Peyer's patch (tissue), 4 donors: ENCODE measurements at places on chromosomes 5 and 9. TPM values are rescaled to one million over a fixed set of nuclear protein-coding genes. Genes with fewer than 3 reads are reported as not detected.

GRCh38 chr9:134301387-134302129 is 24.7 kb upstream of the RXRA start:
- DNase-seq: no peak

GRCh38 chr5:14006823-14007520 is 62.5 kb upstream of the DNAH5 start:
- no peak for DNase-seq

- DNase-seq: no peak
These were observed 7.9 kb downstream of the SLC44A1 start for GRCh38 chr9:105252405-105252756.

The MED10 gene
- 31.1 TPM for total RNA-seq

DNA sequence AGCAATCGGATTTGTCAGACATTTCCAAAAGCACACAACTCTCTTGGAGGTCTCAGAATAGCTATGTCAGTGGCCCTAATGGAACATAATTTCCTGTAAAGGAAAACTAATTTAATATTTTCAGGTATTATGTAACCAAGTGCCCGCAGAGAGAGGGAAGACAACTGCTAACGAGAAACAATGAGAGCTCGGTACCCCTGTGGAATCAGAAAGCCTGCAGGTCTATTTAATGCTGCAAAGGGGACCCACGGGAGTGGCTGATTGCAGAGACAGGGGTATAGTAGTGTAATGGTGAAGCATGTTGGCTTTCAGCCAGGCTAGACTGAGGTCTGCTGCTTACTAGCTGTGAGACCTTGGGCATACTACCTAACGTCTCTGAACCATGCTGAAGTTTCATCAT is 508.1 kb upstream of the BRINP1 start:
- DNase-seq: no peak

GRCh38 chr9:12464400-12464799 is 228.8 kb upstream of the TYRP1 start:
- no peak for DNase-seq

DNA sequence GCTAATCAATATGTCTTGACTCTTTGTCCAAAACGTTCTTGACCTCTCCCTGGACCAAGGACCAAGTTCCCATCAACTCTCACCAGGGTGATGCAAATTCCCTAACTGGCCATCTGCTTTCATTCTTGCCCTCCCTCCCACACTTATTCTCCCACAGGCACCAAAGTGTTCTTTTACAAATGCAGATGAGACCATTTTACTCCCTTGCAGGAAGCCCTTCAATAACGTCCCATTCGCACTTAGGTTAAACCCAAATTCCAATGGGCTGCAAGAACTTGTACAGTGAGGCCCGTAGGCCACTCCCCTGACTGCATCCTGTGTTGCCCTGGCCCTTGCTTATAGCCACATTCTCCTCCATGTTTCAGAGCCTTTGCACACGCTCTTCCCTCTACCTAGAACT is 7.3 kb downstream of the ARAP3 start:
- no peak for DNase-seq

The TMOD1 gene
- total RNA-seq: 5.4 TPM

The SELENOP gene
- 5,297 TPM for total RNA-seq

- peak; percentile 78 for DNase-seq
These were observed 30.6 kb upstream of the MATR3 start for GRCh38 chr5:139262742-139263445.

The RNF183 gene
- total RNA-seq: not detected

The LCN10 gene
- total RNA-seq: 28.1 TPM

The PCDHAC1 gene
- total RNA-seq: not detected

The RORB gene
- 2.5 TPM for total RNA-seq

GRCh38 chr5:64690104-64690416 is 243 bp upstream of the SHISAL2B start:
- no peak for DNase-seq

The PLPP7 gene
- total RNA-seq: 1.3 TPM

The TAF11L5 gene
- not detected for total RNA-seq

The PCDHA6 gene
- 0.57 TPM for total RNA-seq

The GFM2 gene
- total RNA-seq: 21.4 TPM

GRCh38 chr9:27755846-27756245 is 182.6 kb upstream of the C9orf72 start:
- no peak for DNase-seq

DNA sequence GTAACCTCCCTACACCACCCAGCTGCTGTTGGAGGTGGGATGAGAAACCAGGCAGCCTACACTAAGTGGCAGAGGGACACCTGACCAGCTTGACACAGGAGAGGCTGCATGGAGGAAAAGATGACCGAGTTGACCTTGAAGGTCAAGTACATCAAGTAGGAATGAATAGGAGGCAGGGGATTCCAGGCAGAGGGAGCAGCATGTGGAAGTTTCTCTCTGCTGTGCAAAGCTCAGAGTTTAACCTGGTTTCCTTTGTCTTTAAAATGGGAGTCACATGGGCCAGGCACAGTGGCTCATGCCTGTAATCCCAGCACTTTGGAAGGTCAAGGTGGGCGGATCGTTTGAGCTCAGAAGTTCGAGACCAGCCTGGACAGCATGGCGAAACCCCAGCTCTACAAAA is 32.6 kb downstream of the SPRY4 start:
- no peak for DNase-seq

DNA sequence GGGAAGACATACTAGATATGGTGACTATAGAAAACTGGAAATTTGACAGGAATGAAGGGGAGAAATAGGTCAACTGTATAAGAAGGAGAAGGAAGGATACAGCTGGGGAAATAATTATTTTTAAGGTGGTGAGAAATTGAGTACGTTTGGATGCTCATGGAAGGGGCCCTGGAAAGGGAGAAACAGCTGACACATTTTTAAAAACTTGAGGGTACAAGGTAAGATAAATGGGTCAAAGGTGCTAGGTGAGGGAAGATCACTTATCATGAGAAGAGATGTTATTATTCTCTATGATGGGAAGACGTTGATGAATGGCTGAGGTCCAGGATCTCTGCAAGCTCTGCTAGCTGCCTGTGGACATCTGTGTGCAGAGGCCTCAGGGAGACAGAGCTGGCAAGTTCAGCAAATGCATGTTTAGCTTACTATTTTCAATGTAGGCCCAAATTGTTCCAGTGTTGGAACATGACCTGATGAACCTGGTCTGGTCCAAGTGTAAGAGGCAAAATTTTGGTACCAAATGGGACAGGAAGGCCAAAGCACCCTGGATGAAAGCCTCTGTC is 181.7 kb downstream of the MTRR start:
- DNase-seq: no peak

DNA sequence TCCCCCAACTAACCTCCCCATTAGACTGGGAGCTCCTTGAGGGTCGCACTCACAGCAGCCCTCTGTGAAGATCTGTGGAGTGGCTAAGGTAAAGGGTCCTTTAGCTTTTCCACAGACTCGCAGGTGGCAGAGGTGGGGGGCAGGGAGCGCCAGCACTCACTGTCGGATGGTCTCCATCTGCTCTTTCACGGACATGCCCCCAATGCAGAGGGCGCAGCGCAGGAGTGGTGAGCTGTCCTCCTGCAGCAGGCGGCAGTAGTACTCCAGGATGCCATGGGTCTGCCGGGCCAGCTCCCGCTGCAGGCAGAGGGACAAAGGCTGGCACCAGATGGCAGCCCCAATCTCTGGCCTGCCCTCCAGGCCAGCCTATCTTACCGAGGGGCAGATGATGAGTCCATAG is 2.2 kb downstream of the DDX41 start:
- DNase-seq: no peak

The PAXX gene
- total RNA-seq: 52.7 TPM

- DNase-seq: no peak
These were observed 20.4 kb downstream of the PDE8B start for GRCh38 chr5:77230727-77231470.

The PDCD1LG2 gene
- total RNA-seq: 0.40 TPM

GRCh38 chr9:17816431-17817027 is 237.7 kb downstream of the SH3GL2 start:
- DNase-seq: no peak

The ADAMTS16 gene
- 1.7 TPM for total RNA-seq

The DHX29 gene
- 26.4 TPM for total RNA-seq

DNA sequence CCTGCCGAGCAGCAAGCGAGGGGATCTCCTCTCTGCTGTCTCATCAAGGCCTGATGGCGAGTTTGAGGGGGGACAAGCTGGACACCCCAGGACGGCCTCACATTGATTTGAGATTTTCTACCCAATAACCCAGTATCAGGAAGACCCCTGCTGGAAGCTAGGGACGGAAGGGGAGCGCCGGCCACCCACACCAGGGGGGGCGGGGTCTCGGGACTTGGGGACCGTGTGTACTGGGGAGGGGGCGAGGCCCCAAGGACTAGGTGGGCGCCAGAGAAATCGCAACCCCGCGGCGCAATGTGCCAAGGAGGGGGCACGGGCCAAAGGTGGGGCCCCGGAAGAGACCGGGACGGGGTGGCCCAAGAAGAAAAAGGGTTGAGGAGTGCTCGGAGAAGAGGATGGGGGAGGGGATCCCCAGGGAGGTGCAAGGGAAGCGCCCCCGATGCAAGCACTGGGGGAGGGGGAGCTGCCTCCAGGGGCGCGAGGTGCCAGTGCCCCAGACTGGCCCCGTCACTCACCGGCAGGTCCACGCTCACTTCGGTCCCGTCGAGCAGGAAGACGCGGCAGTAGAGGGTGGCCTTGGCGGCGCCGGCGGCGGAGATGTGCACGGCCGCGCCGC is 1.1 kb downstream of the EPB41L4B start:
- no peak for DNase-seq

DNA sequence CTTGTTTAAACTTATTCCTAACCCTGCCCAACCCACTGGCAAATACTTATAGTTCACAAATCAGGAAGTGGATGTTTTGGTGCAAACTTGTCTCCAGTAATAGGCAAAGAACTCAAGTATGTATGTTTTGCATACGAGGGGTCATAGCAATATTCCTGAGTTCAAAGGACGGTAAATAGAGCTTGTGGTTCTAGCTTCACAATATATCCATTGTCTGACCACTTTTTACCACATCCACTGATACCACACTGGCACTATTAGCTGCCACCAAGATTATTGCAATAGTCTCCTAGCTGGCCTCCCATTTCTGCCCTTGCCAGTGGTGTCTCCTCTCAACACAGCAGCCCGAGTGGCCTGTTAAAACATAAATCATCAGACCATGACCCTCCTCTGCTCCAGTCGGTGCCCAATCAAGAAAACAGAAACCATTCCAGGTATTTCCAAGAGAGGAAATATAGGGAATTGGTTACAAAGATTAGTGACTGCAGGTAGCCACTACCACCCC is 17.0 kb downstream of the GRXCR2 start:
- no peak for DNase-seq

DNA sequence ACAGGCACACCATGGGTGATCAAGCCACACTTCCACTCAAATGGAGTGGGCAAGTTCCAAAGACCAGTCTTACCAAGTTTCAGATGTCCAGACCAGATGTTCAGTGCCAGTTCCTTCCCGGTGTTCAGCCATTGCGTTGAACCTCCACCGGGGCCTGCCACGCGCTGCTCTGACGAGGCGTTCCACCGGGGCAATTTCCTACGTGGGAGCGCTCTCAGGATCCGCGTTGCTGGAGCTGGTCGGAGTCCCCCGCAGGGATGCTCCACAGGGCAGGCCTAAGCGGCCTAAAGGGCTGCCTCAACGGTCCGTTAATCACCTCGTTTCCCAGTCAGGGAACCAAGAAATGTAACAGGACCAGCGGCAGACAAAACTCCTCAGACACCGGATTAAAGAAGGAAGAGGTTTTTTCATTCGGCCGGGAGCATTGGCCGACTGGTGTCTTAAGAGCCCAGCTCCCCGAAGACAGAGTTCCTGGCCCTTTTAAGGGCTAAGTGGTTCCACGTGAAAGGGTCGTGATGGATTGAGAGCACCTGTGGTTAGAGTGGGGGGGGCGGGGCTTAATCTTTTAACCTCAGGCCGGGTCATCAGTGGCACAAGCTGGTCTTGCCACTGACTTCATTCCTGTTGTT is 35.7 kb upstream of the PPP1R26 start:
- no peak for DNase-seq

- DNase-seq: no peak
These were observed 1171.2 kb downstream of the CDH12 start for GRCh38 chr5:21681911-21682310.

DNA sequence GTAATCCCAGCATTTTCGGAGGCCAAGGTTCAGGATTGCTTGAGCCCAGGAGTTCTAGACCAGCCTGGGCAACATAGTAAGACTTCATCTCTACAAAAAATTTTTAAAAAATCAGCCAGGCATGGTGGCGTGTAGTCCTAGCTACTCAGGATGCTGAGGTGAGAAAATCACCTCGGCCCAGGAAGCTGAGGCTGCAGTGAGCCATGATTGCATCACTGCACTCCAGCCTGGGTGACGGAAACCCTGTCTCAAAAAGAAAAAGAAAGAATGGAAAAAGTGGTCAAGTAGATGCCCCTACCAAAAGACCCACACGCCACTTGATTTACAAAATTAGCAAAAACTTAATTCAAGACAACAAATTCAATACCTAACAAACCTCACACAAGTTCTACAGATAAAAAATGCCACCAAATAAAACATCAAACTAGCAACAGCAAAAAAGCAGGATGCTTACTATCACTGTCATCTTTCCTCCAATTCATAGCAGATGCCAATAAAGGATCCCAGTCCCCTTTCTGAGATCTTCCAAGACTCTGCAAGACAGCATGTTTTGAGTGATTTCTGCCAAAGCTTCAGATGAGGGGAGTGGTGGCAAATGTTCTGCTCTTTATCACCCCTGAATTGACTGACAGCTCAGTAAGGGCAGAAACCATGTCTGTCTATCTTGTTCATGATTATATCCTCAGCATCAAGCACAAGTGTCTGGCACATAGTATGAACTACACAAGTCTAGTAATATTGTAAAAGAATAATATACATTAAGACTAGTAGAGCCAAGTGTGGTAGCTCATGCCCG is 34.2 kb upstream of the TESK1 start:
- no peak for DNase-seq

DNA sequence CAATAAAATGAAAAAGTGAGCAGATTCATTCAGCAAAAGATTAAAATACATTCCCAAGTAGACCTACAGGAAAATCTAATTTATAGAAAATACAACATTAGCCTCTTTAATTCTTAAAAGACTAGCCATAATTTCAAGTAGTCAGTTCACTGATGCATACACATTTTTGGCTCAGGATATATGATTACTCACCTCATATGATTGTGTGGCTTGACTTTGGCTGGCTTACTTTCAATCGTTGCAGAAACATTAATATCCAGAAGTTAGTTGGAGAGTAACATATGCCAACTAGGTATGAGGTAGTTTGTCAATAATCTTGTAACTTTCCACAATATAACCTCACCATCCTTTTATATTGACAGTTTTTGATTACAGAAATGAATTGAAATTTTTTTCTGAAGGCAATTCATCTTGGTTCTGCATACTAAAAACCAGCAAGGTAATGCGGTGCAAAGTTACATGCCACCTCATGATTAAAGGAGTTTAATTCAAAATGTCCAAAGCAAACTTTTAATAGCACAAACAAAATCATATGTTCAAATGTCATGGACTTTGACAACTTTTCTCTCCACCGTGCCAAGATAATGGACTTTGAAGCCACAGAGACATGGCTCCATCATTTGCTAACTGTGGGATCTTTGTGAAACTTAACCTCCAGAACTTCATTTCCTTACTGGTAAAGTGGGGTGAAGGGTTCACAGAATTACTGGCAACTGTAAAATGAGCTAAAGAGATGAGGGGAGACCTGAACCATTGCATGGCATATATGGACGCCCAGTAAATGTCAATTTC is 76.6 kb upstream of the PAM start:
- DNase-seq: no peak
